Natural killer cell (primary cell): ENCODE measurements at places on chromosomes 5 and 9.

- DNase-seq, result no peak
Observed at GRCh38 chr5:95244479-95244878, 40.4 kb downstream of the MCTP1 start.

DNA sequence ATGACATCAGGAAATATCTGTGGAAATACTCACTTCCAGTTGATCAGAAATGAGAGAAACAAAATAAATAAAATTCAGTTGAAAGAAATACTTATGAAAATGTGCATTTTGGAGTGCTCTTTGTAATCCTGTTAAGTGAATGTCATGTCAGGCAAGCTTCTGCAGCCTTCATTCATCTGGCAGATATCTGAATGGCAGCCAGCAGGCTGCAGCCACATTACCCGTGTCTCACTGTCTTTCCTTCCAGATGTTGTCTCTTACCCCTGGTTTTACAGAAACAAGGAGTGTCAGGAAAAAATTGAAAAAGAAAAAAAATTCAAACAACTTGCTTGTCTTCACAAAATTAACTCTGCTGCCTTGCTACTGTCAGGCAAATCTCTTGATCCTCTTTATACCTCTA, 445.0 kb upstream of the RIOK2 start:
- no peak for DNase-seq

DNA sequence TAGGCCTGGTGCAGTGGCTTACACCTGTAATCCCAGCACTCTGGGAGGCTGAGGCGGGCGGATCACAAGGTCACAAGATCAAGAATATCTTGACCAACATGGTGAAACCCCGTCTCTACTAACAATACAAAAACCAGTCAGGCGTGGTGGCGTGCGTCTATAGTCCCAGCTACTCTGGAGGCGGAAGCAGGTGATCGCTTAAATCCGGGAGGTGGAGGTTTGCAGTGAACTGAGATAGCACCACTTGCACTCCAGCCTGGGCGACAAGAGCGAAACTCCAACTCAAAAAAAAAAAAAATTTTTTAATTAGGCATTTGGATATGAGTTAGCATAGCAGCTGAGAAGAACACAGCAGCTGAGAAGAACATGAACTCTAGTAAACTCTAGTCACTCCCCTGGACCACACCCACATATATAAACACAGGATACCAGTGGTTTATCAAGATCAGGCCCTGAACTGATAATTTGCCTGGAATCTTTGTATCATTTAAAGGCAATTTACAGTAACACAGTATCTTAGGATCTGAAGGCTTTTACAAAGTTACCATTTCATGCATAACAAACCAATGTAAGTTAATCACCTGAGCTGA, 4.6 kb upstream of the UGCG start:
- DNase-seq, result peak; percentile 59

DNA sequence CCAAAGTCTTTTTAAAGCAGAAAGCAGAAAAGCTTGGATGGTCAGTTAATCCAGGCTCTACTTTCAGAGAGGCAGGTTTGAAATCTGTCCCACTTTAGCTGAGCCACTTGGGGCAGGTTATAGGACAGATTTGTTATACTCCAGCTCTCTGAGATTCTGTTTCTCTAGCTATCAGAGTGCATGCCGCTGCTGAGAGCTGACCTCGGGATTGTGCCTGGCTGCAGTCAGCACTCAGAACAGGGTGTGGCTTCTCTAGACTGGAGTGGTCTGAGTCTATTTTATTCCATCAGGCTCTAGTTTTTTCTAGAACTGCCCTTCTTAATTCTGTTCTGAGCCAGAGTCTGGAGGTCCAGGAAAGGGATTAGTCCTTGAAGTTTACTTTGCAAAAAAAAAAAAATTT, 67.7 kb downstream of the NDFIP1 start:
- DNase-seq, result no peak
